Stimulated activated CD4-positive, alpha-beta T cell treated with anti-CD3 and anti-CD28 coated beads, TNF-alpha, amount 100 ng/mL, for 24 hours (primary cell): ENCODE measurements at places on chromosomes 1 and 21.
A peak's percentile ranks its signal among the peaks of the same experiment; 100 is the strongest.

- peak; percentile 61 for DNase-seq
These were observed at the start of gene ADARB1 for GRCh38 chr21:45074048-45074817. Gene ADARB1 (plus strand): TSS chr21:45074580. CDS start chr21:45171657, 97,077 bp downstream.

GRCh38 chr1:220698607-220699016, 8.4 kb downstream of the C1orf115 start:
- no peak for DNase-seq

GRCh38 chr1:227892489-227893299, 55.0 kb downstream of the WNT9A start:
- no peak for DNase-seq

DNA sequence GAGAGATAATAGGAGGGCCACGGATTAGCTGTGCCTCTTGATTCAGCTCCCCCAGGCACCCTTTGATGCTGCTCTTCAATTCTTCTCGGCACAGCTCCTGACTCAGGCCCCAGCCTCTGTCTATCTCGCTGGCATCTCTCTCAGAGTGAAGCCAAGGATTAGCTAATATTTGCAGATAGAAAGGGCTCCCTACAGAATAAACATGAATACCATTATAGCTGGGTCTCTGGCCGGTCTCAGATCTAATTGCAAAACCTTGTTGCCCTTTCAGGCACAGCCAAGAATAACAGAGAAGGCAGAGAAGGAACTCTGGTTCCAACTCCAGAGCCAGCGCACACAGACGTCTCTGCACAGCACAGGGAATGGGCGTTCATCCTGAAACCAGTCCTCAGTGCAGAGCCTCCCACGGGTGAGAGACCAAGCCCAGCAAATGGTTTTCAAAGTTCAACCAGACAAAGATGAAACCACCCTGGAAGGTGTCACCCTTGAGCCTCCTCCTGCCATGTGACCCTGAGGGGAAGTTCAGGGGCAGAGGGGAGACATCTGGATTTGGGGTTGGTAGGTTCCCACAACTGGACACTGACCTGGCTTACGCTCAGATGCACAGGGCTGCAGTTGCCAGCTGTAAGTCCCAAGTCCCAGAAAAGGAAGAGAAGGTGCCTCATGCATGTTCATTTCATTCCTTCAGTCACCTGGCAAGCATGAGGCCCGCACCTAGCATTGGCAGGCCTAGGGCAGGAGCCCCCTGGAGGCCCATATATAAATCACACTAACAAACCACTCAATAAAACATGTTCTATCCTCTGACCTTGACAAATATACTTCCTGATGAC, 394.0 kb downstream of the NPHP4 start:
- no peak for DNase-seq

GRCh38 chr1:223525957-223526356, 132.7 kb downstream of the CCDC185 start:
- no peak for DNase-seq
